ENCODE measurements at places on chromosomes 3 and 15.

DNA sequence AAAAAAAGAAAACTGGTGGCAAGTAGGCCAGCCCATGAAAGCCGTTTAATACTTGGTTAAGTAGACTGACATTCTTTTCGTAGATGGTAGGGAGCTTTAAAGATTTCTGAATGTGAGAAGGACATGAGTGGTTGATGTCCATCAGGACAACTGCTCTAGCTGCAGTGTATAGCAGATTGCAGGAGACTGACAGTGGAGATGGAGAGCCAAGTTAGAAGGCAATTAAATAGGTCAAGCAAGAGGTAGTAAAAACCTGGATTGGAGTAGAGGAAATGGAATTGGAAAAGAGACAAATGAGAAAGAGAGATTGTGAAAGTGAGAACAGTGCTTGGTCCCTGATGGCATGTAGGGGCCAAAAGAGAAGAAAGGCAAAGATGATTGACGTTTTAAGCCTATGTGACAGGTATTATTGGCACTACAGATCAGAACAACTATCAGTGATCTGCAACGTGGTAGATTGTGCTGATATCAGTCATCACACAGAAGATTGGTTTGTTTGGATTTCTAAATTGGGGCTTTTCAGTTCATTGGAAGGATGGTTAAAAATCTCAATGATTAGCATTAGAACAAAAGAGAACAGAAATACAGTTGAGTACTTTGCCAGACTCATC, 74.0 kb downstream of the CNTN4 start:
- DNase-seq = no peak

GRCh38 chr3:140206196-140207040, 271.4 kb downstream of the CLSTN2 start:
- peak; percentile 56 for DNase-seq

DNA sequence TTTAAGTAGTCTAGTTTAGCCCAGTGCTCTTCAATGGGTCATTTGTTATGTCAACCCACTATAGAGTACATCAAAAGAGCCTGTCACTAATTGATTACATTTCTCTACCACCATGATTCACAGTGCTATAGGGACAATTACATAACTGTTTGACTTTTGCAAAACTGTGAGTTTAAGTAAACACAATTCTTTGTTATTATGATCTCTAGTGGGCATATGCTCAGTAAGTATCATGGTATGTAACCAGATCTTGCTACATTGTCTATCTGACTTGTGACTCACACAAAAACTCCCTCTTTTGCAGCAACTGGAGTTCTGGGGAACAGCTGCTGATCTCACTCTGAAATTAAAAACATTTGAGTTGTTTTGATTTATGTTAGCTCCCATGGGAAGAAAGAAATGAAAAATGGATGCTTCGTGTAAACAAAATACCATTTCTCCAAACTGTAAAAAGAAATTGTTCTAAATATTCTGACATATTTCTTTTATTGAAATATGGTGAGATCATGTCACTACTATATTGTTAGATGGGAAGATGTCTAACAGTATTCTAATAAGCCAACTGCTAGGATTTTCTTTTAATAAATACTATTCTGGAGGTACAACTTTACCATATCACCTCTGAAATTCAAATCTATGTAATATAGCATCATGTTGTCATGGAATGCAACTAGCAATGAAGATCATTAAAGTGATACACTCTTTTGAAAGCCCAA, 470.4 kb downstream of the ROBO1 start:
- peak; percentile 31 for DNase-seq

DNA sequence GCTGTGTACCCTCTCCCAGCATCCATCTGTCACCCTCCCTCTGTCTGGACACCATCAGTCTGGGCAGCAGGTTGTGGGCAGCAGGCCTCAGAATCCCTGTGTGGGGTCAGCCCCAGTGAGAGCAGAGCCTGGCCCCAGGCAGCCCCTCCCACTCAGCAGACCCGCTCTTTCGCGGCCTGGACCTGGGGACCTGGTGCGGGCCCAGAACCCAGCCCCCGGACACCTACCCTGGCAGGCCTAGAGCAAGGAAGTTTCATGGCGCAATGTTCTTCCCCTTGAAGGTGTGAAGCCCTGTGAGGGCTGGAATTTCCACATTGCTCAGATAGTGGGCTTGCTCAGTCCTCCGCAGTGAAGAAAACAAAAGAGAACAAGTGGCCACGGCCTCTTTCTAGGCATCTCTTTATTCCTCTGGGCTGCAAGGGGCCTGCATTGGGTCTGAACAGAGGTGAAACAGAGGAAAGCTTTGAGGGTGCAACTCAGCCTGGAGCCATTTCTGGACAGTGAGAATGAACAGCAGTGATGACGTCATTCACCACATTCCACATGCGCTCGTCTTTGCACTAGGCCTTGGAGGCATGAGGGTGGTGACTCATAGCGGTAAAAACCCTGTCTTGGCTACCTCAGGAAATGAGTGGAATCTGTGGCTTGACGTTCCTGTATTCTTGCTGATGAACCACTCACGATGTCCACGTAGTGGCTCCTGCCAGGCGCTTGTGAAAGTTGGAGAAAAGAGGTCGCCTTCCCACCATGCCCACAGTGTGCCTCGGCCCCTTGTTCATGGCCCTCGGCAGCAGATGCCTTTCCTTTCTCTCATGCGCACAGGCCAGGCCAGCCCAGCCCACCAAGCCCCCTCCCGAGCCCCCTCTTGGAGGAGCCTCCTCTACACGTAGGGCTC, 66.1 kb downstream of the SLC30A4 start:
- DNase-seq = no peak

GRCh38 chr3:52347716-52348635, 31.9 kb downstream of the DNAH1 start:
- DNase-seq = no peak

DNA sequence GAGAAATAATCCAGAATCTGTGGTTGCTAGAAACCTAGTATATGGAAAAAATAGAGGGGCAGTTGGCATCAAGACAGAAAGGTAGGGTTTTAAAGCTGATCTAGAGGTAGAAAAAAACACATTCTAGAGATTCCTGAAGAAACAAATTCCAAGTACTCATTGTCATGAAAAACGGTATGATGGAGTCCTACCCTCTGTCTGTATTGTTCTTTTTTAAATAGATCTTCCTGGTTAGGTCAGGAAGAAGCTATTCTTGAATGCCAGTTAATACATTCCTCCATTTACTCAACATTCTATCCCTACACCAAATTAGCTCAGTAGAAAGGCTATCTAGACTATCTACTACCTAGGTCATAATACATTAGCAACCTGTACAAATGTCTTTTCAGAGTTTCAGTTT, 364.7 kb downstream of the FHIT start:
- DNase-seq = no peak

DNA sequence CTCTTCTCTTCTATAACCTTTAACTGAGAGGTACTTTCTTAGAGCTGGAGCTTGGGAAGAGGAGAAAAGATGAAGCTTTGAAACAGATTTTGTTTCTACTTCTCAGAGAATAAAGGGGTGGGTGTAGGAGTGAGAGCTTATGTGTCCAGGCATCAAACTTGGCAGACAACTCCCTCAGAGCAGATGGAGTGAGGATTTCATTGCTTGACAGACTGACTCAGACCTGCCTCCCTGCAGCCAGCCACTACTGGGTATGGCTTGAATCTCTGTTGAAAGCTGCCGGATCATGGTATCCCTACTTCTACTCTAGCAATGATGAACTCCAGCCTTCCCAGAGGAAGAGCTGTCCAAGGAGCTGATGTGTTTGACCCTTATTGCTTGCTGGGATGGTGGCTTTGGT, 36.7 kb downstream of the SYN2 start:
- DNase-seq = peak; percentile 62

- no peak for DNase-seq
Observed at GRCh38 chr3:100882571-100882984, 110.6 kb downstream of the ABI3BP start.

DNA sequence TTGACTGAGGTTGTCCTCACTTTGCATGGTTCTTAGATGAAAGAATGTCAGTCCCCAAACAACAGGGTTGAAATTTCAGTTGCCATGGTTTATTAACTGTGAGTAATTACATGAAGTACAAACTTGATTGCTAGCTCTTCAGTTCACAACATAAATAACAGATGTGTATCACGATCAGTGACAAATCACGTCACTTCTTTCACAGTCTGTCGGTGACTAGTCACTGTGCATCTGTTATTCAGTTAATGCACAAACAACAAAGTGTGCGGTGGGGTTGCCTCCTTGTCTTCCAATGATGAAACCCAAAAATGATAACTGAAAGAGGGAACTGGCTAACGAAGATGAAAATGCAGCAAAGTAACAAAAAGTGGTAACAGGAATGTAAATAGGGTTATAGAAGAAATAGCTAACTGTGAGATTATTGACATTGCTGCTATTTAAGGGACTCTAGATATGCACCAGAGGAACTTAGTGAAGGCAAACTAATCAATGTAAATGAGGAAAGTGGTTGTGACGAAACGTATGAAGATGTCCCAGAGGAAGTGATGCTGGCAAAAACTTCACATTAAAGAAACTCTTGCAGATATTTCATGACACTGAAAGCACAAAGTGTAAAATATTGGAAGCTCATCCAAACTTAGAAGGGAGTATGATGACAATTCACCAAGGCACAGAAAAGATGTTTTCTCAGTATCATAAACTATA, 159.3 kb downstream of the WDR76 start:
- DNase-seq = peak; percentile 7

GRCh38 chr3:60752809-60753208, 498.4 kb downstream of the FHIT start:
- DNase-seq = no peak

DNA sequence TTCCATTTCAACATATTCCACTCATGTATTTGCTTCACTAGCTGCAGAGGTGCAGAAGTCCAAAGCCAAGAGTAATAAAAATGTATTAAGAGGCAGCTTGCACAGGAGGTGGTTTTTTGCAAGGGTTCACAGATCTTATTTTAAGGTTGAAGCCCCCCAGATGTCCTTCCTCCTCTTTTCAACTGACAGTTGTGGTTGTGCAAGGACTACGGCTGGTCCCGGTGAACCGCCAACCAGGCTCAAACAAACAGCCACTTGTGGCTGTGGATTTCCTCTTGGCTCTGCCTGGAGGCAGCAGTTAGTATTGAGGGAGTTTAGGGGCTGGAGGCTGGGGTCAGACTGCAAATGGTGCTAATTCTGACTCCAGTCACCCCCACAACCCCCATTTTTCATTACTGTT, 240.7 kb upstream of the TBC1D5 start:
- no peak for DNase-seq

GRCh38 chr3:112138219-112138969, 5.3 kb upstream of the GCSAM start:
- no peak for DNase-seq

DNA sequence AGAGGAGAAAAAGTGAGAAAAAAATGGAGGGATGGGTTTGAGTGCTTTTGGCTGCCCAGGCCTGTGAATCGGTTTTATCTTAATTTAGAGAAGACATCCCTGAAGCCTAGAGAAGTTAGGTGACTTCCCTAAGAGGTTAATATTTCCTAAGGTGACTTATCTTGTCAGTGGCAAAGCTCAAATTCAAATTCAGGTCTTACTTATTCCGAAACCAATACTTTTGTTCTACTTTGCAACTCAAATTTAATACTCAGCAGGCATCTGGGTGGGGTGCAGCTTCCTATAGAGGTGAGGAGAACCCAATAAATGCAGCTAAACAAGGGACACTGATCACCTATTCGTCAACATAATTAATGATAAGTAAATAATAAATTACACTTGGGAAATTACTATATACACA, 54.9 kb upstream of the MYRIP start:
- DNase-seq = no peak

- DNase-seq = no peak
Observed at GRCh38 chr3:187136337-187136736, 3.0 kb downstream of the RPL39L start.

GRCh38 chr3:74410276-74410941, 204.1 kb downstream of the CNTN3 start:
- no peak for DNase-seq

DNA sequence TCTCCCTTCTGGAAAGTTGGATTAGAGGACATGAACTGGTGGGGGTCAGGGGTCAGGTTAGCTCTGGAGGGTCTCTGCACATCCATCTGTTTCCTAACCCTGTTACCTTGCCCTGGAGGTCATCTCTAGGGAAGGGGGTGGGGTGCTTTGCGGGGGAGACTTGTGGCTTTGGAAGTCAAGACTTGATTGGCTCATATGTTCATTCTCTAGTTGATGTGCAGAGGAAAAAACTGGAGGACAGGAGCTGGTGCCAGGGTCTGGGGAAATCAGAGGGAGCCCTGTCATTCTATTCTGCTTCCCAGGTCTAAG, 42.9 kb upstream of the ROPN1 start:
- DNase-seq = no peak

GRCh38 chr3:139326707-139327106, 17.1 kb upstream of the MRPS22 start:
- DNase-seq = no peak

GRCh38 chr3:126345641-126346460, 11.4 kb downstream of the KLF15 start:
- no peak for DNase-seq

- no peak for DNase-seq
Observed at GRCh38 chr3:148331081-148331846, 366.4 kb upstream of the AGTR1 start.

- DNase-seq = no peak
Observed at GRCh38 chr3:31785286-31785685, 195.8 kb downstream of the OSBPL10 start.

DNA sequence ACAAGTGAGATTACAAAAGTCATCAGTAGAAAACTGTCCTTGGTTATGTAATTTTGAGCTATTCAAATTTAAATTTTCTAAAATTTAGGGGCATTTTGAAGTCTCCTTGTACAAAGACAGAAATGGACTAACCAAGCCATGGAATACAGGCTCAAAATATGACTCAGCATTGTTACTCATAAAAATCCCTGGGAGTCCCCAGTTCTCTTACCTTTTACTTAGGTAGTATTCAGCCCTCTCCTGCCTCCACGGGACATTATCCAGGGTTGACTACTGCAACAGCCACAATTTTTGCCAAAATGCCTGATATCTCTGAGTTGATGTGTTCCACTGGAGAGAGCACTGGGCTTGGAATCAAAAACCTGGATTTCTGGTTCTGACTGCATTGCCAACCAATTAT, 25.0 kb downstream of the CLDN18 start:
- no peak for DNase-seq

DNA sequence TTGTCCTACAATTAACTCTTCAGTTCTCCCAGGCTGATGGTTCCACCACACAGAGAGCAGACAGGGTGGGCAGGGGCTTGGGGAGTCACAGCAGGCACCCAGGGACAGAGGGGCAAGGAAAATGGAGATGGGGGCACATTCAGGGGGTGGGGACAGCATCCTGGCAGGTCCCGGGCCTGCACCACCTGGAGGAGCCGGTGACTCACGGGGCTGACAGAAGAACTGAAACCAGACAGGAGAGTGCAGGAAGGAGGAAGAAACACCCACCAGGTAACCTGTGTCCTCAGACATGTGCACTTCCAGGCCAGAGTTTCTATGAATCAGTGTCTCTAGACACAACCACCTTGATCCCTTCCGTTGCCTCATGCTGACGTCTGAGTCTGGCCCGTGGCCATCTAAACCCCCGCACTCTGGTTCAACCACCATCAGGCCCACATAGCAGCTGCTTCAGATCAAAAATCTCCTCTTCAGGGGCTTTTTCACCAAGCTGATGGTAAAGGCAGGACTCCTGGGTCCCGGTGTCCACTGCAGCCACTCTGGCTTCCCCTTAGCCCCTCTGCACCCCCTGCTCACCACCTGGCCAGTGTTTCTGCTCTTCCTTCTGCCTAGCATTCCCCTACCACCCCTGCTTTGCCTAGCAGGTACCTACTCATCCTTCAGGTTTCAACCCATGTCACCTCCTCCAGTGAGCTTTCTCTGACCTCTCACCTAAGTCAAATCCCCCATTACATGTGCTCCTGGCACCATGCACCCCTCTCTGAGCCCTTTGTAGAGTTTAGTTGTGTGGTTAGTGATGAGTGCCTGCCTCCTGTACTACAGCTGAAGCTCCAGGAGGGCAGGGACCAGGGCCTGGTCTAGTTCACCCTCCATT, 16.5 kb upstream of the CYP11A1 start:
- DNase-seq = no peak

Measured in NCI-H1694 treated with DMSO at 0.1 percent for 48 hours (cell line).